ENCODE measurements at places on chromosomes 5 and 9.

GRCh38 chr5:39328731-39329130 is 35.6 kb downstream of the C9 start:
- DNase-seq: no peak

- DNase-seq: no peak
These were observed 316.2 kb downstream of the ARL15 start for GRCh38 chr5:53994148-53994547.

DNA sequence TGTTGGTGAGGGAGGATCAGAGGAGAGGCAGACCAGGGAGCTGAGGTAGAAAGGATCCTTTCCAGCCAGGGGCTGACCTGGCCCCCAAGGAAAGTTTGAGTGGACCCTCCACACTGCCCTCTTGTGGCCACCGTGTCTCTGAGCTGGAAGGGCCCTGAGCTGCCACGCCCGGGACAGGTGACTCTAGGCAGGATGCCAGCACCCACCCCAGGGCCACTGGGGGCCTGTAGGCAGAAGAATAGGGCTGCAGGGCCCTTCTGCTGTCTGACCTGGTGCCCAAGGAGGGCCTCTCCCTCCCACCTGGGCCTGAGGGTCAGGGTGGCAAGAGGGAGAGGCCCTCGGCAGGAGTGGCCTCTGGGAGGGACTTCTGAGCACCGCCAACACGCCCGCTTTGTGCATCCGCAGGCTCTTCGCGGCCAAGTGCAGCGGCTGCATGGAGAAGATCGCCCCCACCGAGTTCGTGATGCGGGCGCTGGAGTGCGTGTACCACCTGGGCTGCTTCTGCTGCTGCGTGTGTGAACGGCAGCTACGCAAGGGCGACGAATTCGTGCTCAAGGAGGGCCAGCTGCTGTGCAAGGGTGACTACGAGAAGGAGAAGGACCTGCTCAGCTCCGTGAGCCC is 76.8 kb downstream of the LMX1B start:
- no peak for DNase-seq

DNA sequence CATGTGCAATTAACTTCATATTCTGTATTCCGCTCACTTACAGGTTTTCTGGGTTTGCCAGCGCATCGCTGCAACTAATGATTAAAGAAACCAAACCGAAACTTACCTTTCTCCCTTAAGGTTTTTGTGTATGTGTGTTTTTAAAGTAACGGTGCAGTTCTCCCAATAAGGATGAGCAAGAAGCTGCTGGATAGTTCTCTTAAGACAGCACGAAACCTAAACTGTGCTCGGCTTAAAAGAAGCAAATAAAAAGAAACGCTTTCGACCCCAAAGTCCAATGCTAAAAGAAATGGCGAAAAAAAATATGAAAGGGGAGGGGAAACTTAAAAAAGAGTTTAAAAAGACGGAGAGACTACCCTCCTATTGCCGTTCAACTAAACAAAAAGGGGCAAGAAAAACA is 340 bp downstream of the ELAVL2 start:
- DNase-seq: no peak
